H1 (cell line): ENCODE measurements at places on chromosomes 5 and 9.

DNA sequence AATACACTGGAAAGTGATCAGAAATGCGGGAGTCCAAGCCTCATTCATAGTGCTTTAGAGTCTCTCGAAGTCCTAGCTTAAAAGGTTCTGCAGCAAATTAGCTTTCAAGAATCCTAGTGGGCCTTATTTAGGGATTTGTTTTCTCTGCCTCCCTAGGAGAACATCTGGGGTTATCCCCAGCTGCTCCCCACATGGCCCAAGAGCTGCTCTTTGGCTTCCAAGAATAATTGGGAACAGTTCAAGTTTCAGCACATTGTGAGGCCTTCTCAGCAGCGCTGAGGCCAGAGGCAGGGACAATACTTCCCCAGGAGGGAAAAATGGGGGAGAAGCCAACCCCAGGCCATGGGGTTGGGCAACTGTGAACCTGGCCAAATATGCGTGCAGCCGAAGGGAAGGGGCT, 108.7 kb downstream of the LIFR start:
- no peak for DNase-seq

- no peak for DNase-seq
Observed at GRCh38 chr9:114787781-114788498, 17.9 kb downstream of the TNFSF15 start.

DNA sequence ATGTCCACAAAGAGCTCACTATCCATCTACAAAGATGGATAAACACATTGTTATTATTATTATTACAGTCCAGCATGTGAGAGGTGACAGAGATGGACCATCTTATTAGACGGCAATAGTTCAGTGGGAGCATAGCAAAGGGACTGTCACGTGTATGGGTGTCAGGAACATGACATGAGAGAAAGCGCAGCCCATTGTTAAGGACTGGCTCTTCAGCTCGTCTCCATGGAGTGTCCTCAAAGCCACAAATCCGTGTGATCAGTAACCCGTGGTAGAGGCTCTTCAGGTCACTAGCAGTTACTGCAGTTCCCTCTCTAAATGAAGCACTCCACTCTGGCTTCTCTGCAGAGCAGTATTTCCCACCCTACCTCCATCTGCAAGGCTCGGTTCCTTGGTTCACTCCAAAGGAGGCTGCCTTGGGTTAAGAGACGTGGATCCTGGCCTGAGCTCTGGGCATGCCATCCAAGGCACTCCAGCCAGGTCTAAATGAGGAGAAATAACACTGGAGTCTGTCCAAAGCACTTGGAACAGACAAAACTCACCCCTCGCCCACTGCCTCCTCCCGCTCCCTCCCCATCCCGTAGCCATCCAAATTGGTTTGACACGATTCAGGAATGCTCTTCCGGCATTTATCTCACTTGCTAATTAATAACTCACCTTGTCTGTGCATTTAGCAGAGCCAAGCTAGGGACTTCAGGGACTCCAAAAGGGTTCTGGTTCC, 122.3 kb upstream of the WWC1 start:
- DNase-seq, result no peak

GRCh38 chr5:179181988-179182387, 121.8 kb downstream of the ZNF354C start:
- DNase-seq, result no peak

GRCh38 chr9:133194597-133194996, 14.5 kb downstream of the OBP2B start:
- DNase-seq, result no peak

DNA sequence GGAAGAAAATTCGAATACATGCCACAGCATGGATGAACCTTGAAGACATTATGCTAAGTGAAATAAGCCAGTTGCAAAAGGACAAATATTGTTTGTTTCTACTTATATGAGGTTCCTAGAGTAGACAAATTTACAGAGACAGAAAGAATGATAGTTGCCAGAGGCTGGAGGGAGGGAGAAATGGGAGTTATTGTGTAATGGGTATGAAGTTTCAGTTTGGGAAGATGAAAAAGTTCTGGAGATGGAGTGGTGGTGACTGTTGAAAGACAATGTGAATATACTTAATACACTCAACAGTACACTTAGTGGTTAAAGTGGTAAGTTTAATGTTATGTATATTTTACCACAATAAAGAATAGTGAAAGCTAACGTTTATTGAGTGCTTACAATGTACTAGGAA, 99.6 kb upstream of the SLC44A1 start:
- DNase-seq, result no peak

GRCh38 chr5:77828445-77828844, 52.3 kb upstream of the TBCA start:
- no peak for DNase-seq

DNA sequence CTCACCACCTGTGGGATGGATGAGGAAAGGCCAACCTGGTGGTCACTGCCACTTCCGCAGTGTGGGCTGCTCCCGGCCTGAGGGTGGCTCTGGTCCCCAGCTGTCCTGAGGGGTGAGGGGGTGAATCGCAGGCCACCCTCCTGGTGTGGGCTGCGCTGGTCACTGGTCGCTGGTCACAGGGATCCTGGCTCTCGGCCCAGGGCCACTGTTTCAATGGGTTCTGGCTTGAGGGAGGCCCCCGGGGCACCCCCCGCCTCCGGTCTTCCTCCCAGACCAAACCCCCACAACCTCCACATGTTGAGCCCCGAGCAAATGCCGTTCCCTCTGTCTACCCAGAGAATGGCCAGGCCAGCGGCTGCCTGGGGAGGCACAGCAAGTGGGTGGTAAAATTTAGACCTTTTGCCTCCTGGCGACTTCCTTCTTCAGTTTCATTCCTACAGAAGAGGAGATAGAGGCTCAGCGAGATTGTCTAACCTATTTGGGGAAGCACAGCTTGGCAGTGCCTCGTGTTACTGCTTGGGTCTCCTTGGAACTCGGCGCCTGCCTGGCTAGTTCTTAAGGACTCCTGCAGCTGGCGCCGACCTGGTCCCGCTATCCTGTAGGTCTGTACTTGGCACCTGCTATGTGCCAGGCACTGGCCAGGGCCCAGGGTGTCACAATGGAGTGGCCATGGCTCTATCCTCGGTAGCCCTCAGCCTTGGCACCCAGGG, 48.2 kb downstream of the RXRA start:
- DNase-seq, result no peak
